ENCODE measurements at places on chromosomes 13 and 19.

- DNase-seq = no peak
Observed at GRCh38 chr19:4781801-4782200, 9.7 kb upstream of the FEM1A start.

DNA sequence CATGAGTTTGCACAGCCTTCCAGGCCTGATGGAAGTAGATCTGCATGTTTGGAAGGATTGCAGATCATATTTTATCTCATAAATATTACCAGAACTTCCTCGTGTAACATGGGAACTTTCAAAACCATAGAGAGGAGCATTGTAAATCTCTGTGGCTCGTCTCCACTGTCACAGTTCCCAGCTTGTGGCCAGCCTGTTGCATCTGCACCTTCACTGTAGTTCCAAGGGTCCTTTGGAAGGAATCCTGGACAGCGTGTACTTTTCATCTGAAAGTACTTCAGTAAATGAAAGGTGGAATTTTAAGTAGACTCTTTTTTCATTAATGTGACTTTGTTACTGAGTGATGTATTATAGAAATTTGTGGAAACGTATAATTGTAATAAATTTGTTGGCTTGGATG, 105.4 kb downstream of the ATP11A start:
- no peak for DNase-seq

GRCh38 chr13:40475617-40476016, 190.8 kb downstream of the FOXO1 start:
- DNase-seq = no peak

DNA sequence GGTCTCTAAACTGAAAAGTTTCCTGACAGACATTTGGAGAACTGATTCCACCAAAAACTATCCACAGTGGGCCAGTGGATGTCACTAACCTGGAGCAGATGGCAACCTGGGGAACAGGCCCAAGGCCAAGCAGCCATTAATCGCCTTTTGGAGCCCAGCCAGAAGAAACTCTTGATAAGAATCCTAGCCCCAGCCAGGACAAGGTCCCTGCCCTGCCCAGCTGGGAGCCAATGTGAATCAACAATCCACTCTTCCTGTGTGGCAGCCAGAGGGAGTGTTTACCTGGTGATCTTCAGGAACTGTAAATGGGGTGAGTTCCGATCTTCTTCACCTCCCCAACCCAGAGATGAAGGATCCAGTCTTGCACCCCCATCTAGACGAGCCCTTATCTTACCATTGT, 14.5 kb upstream of the IGSF23 start:
- DNase-seq = no peak

GRCh38 chr19:58406818-58407657, 1.4 kb upstream of the ZNF584 start:
- no peak for DNase-seq

DNA sequence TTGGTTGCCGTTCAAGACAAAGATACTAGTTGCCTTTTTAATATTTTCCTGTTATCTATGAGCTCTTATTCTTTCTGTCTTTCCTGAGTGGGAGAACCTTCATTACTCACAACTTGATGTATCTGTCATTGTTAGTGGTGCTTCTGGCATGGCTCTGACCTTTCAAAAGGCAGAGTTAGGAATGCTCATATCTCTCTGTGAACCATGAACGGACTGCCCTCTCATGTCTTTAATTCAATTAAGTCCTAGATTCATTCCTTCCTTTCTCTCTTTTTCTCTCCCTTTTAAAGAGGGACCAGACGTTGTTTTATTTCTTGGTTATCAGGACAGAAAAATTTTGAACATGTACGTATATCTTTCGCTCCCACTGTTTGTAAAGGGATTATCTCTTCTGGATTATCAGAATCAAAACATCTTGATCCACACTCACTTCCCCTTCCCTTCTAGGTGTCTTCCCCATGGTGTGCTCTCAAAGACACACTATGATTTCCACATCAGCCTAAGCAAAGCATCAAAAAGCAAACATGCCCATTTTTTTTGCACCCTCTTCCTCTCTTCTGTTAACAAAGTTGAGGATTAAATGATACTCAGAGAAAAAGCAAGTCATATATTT, 90.3 kb downstream of the LRCH1 start:
- no peak for DNase-seq

DNA sequence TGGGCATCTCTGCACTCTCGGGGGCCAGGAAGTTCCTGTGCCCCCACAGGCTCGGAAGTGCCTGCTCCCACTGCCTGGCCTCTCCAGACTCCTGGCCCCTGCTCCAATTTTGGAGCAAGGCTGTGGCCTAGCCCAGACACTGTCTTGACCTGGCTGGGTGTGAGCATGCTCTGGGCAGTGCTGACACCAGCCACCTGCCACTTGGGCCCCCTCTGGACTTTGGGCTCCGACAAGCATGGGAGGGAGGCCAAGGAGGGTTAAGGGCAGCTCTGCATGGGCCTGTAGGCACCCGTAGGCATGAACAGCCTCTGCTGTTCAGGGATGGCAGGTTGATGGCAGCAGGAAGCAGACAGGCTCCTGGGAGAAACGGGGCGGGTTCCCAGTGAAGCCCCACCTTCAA, 26.0 kb upstream of the RBM26 start:
- no peak for DNase-seq

GRCh38 chr19:10416380-10417257, 3.7 kb upstream of the PDE4A start:
- no peak for DNase-seq

GRCh38 chr13:23799945-23800344, 89.3 kb downstream of the MIPEP start:
- no peak for DNase-seq

GRCh38 chr19:45177817-45178261, at the start of gene TRAPPC6A:
Gene TRAPPC6A (minus strand): TSS chr19:45178237. CDS start chr19:45178218, 19 bp downstream.
- DNase-seq = peak; percentile 20

GRCh38 chr13:70723732-70724131, 615.5 kb upstream of the KLHL1 start:
- DNase-seq = no peak

GRCh38 chr13:20351281-20352022, 119.3 kb upstream of the GJB6 start:
- DNase-seq = no peak

DNA sequence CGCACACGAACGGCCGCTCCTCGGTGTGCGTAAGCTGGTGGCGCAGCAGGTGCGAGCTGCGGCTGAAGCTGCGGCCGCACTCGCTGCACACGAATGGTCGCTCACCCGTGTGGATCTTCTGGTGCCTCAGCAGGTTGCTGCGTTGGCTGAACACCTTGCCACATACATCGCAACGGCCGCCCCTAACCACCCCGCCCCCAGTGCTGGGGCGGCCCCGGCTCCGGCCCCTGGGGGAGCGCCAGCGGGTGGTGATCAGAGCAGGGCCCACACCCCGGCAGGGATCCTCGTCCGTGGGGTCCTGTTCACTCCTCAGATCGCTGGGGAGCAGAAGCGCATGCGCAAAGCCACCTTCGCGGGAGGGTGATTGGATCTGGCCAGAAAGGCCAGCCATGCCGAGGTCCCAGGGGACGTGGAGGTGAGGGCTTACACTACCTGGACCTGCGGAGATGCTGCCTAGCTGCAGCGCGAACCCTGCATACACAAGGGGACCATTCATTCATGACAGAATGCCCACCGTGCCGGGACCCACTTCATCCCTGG, 4.7 kb upstream of the UBE2M start:
- DNase-seq = no peak
